ENCODE measurements at places on chromosomes 3 and 15.

GRCh38 chr15:70753101-70753829, 10.1 kb downstream of the UACA start:
- no peak for DNase-seq

DNA sequence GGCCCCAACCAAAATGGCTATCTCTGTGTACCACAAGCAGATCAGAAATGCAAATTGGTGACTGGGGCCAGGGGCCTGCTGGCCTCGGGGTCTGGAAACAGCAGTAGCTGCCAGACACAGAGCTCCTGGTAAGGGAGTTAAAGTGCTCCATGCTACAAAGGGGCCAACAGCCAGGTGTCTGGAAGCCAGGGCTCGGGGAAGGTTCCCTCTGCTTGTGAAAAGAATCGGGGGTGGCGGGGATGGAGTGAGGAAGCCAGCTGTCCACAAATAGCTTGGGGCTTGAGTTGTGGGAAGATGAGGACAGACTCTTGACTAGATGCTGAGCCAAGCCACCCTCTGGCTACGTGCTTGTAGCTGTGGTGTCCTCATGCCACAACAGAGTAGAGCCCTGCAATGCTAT, 39.3 kb downstream of the CHRD start:
- no peak for DNase-seq

GRCh38 chr3:105238367-105238766, 128.3 kb upstream of the ALCAM start:
- DNase-seq = no peak

DNA sequence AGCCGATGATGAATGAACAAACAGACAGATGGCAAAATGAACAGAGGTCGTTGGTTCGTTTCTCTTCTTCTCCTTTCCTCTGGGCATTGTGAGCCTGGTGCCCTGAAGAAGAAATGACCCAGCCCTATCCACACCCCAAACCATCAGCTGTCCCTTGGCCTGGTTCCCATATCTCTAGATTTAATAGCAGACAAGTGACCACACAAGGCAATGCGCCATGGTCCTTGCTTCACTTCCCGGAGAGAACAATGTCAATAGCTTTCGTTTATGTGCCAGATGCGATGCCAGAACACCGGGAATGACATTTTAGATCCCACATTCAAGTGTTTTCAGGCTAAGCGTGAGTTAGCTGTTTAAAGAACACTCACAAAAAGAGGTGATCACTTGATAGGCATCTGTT, 17.7 kb downstream of the POC1A start:
- no peak for DNase-seq

- no peak for DNase-seq
These were observed 175.4 kb upstream of the GBE1 start for GRCh38 chr3:81936817-81937216.

GRCh38 chr15:96893159-96893906, 562.8 kb downstream of the NR2F2 start:
- peak; percentile 13 for DNase-seq

GRCh38 chr15:28873585-28874190, 12.1 kb upstream of the APBA2 start:
- no peak for DNase-seq

GRCh38 chr15:59295261-59296001, 77.2 kb downstream of the MYO1E start:
- no peak for DNase-seq

- DNase-seq = no peak
These were observed 730 bp downstream of the MYD88 start for GRCh38 chr3:38139191-38139590.

DNA sequence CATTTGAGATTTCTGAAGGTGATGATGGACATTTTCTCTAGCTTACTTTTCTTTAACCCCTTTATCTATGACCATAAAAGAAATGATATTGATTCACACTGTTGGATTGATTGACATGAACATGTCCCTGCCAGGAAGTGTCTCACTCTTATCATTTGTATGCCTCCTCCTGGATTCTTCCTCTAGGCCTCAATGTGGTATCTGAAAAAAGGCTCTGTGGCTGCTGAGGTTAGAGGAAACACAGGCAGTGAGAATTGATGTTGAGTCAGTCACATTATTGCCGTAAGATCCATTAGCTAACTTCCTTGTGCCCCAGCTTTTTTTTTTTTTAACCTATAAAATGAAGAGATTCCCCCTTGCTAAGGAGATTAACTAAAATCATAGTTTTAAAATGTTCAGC, 8.0 kb upstream of the THRB start:
- no peak for DNase-seq

DNA sequence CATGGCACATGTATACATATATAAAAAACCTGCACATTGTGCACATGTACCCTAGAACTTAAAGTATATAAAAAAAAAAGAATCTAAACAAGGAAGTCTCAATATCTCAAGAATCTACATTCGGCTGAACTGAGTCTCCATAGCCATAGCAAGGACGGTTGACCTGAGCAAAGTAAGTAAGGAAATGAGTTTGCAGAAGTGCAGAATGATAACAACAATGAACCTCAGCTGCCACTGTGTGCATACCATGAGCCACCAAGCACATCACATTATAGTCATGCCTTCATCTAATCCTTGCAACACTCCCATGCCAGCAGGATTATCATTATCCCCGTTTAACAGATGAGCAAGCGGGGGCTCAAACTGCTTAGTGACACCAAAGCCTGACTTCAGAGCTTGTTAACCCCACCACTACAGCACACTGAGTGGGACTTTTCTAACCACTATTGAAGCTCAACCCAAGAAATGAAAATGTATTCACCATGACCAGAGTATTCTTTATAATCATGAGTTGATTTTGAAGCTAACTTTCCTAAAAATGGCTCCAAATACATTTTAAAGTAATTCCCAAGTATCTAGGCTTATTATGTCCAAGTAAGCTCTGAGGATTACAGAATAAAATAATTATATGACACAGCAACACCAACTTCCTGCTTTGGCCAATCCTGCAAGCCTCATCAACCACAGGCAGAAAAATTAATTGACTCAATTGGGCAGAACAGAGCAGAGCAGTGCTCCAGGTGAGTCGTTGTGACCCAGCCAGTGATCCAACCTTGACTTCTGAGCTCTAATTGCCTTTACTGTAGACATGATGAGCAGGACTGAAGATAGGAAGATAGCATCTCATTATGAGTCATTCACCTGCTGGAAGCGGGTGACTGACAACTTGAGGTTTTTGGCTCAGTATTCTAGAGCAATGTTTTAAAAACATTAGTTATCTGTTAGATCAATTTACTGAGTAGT, 47.3 kb upstream of the IL12A start:
- DNase-seq = no peak

DNA sequence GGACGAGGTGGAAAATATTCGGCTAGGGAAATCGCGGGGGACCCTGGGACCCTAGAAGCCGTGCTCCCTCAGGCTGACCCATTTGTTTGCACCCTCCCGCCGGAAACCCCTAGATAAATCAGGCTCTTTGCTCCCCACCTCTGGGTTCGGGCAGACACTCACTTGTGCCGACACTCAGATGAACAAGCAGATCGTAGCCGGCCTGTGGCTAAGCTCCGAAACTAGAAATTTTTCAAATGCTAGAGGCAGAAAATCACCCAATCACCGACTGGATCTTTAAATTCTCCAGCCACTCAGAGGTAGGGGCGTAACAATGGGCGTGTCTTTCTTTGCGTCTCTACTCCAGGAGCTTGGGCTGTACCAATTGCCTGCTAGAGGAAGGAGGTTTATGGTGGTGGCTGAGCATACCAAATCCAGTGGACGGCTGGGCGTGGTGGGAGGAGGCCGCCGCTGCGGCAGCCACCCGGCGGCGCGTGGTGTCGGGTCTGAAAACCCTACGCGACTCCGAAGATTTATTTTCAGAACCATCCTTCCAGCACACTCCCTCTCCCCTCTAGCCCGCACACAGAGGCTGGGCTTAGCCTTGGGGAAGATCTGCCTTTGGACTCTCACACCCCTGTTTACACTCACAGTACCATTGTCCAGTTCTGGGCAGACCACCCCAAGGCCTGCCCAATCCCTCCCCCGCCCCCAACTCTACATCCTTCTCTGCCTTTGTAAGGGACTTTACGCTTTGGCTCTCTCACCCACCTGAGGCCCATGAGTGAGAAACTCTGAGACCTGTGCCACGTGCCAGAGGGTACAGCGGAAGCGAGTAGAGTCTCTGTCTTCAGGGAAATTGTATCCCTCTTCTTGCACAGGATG, at the start of gene PIF1:
TSS of gene PIF1 (minus strand) at position 217 of the 864 bp plus-strand sequence. CDS start 1,312 bp downstream, outside the sequence.
- peak; percentile 100 for DNase-seq

- no peak for DNase-seq
These were observed 78.1 kb downstream of the STT3B start for GRCh38 chr3:31610700-31611275.

DNA sequence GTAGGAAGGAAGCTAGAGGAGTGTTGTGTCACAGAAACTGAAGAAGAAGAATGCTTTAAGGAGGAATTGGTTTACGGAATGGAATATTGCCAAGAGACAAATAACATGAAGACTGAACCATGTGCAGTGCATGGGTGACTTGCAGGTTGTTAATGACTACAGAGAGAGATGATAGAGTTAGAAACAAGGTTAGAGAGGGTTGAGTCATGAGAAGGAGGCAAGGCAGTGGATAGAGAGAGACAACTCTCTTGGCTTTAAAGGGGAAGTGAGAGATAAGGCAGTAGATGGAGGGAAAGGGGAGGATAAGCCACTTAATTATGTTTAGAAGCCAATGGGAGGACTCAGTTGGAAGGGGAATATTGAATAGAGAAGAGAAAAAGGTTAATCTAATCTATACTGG, 119.3 kb upstream of the CCNL1 start:
- DNase-seq = no peak

GRCh38 chr3:5190147-5190791, 2.8 kb downstream of the EDEM1 start:
- DNase-seq = no peak

- DNase-seq = no peak
These were observed 17.5 kb downstream of the PIK3R4 start for GRCh38 chr3:130729154-130729553.

- no peak for DNase-seq
These were observed 34.1 kb upstream of the KLHL25 start for GRCh38 chr15:85828874-85829273.

DNA sequence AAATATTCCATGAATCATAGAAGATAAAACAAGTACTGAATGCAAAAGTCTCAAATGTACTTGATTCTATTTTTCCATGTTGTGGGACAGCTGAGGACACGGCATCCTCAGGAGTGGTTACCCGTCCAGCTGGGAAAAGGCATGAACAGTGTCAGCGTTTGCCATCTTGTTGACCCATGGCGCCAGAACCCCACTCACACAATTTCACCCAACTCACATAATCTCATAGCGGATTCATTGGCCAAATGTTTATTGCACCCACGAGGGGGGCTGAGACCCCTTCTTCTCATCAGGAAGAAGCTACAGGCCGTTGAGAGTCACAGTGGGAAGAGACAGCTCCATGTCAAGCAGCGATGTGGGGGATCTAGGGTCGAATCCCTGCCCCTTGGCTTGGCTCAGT, 72.9 kb downstream of the OCA2 start:
- no peak for DNase-seq

- DNase-seq = no peak
These were observed 42.4 kb upstream of the RHO start for GRCh38 chr3:129485721-129486663.

DNA sequence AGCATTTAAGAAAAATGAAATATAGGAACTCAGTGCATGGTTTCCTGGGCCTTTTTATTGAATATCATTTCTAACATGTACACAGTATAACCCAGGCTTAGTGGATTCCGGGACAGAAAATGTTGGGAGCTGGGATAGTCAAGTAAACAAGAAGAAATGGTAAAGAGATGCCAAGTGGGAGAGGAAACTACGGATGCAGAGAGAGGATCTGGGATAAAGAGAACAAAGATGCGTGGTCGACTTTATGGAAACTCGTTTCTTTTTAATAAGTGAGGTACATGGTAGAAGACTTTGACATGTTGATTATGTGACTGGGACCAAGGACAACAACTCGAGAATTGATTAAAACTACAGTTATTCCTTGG, 1.2 kb upstream of the GPR176 start:
- no peak for DNase-seq

DNA sequence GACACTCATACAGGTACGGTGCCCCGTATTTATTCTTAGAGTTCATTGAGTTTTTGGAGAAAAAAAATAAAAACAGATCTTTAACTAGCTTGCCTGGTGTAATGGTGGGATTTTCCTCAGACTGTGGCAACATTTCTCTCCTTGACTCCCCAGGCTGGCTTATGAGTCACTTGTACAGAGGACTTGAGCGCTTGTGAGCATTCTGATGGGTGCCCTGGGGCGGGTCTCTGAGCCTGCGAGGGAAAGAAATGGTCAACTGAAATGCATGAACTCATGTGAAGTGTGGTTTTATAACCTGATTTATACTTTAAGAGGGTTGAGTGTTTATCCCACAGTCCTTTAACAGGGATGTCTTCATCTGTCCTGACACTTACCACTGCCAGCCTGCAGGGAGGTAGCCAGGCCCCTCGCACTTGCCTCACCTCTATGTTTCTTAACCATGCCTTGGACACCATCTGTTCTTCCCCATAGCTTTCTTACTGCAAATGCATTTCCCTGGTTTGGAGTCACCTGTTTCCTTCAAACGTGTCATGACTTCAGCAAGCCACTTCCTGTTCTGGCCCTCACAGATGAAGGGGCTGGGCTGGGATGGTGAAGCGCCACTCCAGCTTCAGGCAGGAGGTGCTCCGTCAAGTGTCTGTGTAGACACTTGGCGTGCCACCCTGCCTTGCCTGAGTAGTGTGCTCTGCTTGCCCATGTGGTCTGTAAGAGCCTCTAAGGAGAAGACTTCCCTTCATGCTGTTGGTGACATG, 118.7 kb downstream of the PDE8A start:
- no peak for DNase-seq

DNA sequence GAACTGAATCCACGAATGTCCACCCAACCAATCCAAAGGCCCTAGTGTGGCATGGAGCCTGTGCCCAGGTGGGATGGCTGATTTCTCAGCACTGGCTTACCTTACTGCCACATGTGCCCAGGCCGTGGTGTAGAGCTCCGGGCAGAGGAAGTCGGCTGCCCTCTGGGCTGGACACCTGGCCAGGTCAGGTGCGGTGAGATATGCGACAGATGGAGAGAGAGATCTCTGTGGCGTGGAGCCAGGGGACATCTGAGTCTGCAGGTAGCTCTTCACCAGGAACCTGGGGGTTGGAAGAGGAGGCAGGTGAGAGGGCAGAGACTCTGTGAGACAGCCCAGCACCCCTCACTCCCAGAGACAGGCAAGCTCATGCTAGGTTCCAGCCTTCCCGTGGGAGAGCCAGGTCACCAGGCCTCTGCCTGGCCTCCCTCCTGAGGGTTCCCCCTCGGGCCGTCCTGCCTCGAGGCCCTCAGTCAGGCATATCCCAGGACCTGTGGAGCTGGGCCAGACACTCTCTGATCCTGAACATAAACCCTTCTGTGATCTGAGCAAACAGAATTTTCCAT, 12.6 kb downstream of the ACOX2 start:
- DNase-seq = no peak

GRCh38 chr15:26615927-26616302, 157.0 kb downstream of the GABRB3 start:
- DNase-seq = no peak

GRCh38 chr3:67719333-67719732, 64.9 kb upstream of the SUCLG2 start:
- no peak for DNase-seq

DNA sequence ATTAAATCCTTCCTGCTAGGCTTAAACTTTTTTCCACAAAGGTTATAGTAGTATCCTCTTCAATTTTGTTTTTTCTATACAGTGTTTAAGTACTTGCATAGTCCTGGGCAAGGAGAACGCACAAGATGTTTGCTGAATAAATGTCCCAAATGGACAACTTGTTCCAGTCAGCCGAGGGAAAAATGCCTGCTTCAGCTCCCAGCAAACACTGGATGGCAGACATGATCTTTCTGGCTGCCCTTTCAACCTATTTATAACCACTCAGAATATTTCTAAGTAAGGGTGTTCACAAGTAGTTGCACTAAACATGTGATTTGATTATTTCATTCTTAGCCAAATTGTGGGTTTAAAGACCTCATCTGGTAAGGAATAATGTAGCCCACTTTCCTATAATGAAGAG, 29.8 kb downstream of the GNB4 start:
- DNase-seq = no peak

All from iPS DF 6.9 (cell line).